ENCODE measurements at places on chromosomes 7 and 10.

DNA sequence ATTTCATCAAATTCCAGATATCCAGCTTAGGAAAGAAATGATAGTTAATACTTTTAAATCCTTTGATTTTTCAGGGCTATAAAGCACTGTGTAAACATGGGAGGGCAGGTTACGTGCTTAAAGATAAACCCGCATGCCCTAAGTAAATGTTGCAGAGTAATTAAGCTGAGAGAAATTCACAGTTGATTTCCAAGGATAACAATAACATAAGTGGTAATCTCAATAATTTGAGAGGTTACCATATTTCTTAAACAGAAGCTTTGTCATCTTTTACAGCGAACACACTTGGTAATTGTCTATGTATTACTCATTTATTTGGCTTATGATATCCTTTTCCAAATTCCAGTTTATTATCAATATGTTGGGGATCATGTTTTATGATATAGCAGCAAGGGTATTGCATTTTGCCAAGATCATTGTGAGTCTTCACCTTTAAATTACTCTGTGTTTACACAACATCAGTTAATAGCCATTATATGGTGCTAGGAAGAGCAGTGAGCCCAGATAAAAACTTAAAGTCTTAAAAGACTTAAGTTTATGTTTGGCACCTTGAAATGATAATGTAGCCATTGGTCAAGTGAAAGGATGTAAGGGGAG lies 15.4 kb downstream of the MGAM start:
- no peak for DNase-seq

DNA sequence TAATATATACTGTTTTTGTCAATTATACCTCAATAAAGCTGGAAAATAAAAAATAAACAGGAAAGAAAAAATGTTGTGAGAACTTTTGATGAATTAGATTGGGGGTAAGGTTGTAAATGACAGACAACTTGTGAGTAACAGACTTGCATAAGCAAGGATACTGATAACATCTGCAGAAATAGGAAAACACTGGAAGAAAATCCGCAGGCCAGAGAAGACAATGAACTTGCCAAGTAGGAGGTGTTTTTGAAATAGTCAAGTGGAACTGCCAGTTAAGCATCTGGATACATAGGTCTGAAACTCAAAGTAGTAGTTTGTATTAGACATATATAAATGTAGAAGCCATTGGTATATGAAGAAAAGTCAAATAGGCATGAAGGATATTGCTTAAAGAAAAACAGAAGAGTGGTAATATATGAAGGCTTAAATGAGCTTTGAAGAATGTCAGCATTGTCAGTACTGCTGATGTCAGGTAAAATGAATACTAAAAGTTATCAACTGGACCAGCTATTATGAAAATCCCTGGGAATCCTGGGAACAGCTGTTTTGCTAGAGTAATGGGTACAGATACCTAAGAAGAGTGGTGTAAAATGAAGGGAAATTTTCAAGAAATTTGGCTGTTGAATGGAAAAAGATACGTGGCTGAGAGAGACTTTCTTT lies 58.7 kb downstream of the DNAJC1 start:
- no peak for DNase-seq

DNA sequence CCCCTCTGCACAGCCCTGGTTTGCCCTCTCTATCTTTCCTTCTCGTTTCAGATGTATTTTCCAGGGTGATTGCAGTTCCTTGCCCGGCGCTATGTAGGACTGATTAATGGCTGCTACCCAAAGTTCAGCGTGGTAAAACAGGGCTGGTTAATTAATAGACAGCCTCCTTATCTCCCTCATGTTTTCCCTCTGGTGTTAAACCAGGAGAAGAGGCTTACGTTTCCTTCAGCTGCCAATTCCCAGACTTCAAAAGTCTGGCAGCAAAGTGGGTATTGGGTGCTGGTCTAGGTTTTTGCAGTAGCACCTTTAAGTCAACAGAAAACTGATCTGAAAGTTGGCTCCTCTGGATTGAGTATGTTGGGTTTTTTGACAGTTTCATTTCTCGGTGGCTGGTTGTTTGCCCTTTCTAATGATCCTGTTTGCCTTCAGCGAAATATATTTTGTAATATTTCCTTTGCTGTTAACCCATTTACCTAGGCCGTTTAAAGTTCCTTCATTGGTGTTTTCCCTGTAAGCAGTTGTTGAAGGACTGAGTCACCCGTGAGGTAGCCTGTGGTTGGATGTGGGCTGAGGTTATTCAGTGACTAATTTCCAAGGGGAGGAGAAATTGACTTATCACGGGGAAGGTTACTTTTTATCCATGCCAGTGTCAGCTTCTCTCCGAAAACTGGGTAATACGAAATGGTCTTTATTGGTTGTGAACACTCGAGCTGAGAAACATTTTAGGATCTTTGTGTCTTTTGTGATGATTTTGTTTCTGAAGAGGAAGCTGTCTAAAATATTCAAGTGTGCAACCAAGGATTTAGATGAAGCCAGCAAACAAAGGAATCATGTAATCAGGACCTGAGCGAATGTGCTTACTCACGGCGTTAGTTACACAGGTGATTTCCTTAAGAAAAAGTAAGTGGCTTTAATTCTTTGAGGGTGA lies 257.2 kb downstream of the KIAA1217 start:
- no peak for DNase-seq

DNA sequence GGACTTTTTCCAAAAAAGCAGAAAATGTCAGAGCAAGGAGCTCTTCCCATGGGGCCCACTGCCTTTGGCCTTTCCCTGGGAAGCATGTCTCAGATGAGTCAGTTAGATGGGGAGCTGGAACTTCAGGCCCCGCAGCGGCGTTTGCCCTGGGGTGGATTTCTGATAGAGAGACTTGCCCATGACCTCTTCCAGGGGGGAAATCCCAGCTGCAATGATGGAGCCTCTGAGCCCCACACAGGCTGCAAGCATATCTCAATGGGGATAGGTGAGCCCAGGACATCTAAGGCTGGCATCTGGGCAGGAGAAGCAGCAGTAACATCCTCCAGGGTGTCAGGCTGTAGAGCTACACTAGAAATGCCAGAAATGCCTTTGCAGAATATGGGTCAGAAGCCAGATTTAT lies 269.2 kb upstream of the TCERG1L start:
- no peak for DNase-seq

DNA sequence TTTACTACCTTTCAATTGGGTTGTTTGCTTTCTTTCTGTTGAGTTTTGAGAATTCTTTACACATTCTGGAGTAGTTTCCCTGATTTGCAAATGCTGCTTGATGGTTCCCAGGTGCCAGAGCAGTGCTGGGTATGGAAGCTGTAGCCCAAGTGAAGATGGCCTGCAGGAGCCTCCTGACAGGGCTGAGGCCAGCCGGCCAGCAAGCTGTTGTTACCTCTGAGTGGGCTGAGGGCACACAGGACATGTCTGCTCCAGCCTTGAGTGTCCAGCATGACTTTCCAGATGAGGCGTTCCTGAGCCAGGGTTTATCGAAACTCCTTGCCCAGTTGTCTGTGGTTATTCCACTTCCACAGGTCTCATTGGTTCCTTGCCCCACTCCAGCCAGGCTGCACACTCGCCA lies 164.6 kb upstream of the TNS3 start:
- no peak for DNase-seq
